Colonic mucosa (tissue), 4 donors: ENCODE measurements at places on chromosomes 3 and 15.

DNA sequence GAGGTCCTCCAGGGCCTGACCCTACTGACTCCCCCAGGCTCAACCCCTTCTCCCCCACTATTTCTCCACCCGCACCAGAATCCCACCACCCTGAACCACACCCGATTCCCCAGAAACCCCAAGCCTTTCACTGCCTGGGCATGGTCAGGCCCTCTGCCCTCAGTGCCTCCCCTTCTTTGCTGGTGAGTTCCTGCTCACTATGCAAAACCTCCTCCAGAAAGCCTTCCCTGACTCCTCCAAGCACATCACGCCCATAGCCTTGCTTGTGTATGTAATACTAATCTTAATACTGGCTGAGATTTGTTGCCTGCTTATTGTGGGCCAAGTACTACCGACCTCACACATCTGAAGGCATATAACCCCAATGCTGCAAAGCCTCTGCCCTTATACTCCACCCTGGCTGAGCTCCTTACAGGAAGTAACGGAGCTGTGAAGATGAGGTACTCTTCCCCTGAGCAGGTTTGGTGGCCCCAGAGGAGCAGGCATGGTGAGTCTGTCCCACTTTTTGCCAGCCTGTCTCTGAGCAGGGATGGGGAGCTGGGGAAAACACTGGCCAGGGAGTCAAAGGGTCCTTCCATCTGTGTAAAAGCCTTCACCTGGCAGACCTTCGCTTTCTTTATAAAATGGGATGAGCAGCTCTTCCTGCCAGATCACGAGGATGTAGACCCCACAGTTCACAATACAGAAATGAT, 9.5 kb downstream of the RAB6B start:
- DNase-seq, result no peak

DNA sequence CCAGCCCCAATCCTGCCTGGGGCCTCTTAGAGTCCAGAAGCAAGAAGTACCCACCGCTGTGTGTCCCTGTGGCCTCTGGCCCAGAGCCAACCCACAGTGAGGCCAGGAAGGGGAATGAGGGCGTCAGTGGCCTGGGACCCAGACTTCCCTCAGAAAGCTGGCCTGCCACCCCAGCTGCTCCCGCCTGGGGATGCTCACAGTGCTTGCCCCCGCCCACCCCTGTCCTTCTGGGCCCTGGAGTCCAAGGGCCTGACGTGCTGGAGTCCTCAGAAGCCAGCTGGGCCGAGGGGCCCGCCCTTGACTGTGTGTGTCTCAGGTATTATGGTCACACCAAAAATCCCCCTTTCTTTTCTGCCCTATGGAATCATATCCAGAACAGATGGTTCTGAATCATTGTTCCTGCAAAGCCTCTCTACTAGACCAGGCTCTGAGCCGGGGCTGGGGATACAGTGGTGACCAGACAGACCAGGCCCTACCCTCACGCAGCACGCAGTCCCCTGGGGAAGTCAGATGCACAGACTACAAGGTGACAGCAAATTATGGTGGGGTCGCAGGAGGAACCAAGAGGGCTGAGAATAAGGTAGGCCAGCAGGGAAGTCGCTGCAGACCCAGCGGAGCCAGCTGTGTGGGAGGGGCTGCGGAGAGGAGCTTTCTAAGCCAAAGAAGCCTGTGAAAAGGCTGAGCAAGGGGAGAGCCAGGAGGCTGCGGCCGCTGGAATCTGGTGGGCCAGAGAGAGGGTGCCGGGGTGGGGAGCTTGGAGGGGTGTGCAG, 99.1 kb downstream of the VGLL4 start:
- no peak for DNase-seq

DNA sequence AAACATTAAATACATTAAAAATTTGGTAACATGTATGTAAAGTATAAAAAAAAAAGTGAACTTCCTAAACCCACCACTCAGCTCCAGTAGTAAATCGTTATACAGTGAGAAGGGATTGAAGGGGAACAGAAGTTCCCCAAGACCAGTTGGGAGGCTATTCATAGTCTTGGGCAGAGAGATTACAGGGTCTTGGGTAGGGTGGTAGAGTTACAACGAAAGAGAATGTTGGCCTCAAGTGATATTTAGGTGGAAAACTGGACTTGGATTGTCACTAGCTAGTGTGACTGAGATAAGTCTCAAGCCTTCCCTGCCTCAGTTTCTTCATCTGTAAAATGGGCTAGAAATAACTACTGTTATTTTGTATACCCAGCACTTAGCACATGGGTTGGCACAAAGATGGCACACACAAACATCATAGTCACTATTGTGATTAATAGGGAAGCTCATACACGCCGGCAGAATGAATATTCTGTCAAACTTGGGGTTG, 431 bp upstream of the YEATS2 start:
- DNase-seq, result no peak

GRCh38 chr3:164451072-164451910, 627.0 kb downstream of the SI start:
- no peak for DNase-seq

DNA sequence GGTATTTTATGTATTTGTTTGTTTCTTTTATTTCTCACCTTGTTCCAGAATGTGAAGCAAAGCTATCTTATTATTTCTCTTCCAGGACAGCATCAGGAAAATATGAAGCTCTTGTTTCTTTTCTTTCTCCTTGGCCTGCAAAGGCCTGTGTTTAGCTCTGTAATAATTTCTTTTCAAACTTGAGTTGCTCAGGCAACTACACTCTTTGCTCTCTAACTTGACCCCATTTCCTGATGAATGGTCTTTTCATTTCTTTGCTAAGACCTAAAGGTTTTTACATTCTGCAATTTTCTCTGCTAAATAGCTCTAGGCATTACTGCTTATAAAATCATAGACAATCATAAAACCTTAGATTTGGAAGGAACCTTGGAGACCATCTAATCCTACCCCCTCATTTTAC, 26.2 kb upstream of the ZNF770 start:
- no peak for DNase-seq

DNA sequence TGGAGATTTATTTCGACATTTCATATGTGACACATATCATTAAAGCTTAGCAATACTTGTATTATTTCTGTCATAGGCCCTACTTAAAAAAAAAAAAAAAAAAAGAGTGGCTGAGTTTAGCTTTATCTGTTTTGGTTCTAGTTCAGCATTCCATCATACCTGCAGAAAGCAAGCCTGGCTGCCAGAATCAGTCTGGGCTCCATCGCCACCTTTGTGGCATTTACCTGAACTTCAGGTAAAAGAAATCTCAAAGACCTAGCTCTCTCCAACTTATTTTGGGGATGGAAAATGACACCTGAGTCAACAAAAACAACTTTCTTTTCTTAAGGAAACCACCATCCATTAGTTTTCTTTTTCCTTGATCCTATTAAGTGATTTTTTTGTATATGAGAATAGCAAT, 82.1 kb downstream of the NEK10 start:
- DNase-seq, result no peak

DNA sequence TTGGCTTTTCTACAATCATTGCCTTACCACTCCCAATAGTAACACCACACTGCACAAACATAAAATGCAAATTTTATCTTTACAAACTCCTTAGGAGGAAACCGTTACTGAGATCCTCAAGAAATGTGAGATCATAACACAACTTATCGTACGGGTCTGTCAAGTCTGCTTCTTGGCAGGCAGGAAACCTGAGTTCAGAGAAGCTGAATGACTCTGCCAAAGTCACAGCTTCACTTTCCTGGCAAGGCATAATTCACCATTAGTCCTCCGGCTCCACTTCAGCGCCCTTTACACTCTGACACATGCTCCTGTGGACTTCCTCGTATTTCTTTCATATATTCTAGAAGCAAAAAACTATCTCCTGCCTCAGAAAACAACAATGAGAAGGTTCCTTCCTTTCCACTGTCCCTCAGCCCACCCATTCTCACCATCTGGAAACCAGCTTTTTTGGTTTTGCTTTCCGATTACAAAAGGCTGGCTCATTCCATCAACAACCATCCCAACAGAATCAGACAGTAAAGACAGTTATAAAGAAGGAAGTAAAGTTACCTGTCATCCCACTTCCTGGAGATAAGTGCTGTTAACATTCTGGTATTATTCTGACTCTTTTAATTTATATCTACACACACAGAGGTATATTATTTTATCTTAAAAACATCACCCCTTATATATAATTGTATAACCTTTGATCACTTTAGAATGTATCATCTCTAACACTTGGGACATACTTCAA, 223.4 kb downstream of the STT3B start:
- DNase-seq, result peak; percentile 30

GRCh38 chr15:69554279-69554961, 101.8 kb downstream of the RPLP1 start:
- peak; percentile 84 for DNase-seq

- DNase-seq, result no peak
Measured at GRCh38 chr3:13273604-13274105, 146.5 kb downstream of the NUP210 start.

DNA sequence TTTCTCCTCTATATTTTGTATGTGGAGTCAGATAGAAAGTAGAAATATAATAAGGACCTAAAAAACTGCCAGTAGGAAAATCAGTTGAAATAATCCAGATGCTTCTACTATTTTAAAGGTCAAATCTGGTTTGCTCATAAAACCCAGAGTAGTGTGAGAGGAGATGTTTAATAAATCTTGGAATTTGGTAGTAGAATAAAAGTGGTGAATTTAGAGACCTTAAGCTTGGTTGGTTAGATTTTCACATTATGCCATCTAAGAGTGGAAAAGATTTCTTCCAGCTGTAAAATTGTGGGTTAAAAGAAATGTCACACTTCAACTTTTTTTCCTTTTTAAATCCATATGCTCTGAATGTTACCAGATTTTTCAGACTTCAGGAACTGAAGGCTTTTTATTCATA, 266.4 kb upstream of the GOLIM4 start:
- no peak for DNase-seq

DNA sequence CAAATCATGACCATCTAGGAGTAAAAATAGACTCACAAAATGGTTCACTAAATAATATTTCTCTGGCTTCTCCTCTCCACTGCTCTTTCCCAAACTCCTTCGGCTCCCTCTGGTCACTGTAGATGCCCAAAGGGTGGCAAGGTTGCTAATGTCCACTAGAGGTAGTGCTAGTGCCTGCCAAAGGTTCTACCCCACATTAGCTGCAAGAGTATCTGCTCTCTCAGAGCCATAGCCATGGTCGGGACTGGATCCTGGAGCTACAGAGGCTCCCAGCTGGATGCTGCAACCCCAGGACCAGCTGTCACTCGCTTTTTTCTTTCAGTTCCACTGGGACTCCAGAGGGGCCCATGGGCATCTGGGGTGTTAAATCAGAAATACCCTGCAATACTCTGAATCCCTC, 8.5 kb downstream of the HTR3D start:
- DNase-seq, result no peak

DNA sequence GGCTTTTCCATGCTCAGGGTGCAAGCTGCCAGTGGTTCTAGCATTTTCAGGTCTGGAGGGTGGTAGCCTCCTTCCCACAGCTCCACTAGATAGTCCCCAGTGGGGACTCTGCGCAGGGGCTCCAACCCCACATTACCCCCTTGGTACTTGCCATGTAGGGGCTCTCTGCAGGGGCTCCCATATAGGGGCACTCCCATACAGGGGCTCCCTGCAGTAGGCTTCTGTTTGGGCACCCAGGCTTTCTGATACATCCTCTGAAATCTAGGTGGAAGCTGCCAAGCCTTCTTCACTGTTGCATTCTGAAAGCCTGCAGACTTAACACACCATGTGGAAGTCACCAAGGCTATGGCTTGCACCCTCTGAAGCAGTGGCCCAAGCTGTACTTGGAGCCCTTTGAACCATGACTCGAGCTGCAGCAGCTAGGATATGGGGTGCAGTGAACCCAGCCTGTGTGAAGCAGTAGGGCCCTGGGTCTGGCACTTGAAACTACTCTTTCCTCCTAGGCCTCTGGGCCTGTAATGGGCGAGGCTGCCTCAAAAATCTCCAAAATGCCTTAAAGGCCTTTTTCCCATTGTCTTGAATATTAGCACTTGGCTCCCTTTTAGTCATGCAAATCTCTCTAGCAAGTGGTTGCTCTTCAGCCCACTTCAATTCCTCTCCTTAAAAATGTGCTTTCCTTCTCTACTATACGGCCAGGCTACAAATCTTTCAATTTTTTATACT, 96.4 kb downstream of the TPRA1 start:
- DNase-seq, result no peak

DNA sequence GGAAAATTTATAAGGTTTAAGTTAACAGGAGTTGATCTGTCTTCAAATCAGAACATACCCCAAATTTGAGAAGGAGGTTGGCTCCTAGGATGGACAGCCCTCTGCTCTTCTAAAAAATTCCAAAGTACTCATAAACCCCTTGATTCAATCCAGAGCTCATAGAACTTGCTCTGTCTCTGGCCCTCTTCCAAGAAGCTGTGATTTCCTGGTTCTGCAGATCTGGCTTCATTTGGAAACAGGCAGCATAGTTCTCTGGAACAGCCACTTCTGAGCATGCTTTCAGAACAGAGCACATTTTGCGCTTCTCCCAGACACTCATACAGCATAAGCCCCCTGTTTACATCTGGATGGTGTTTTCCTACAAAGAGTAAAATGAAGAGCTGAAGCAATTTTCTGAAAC, 96.7 kb downstream of the KBTBD8 start:
- peak; percentile 57 for DNase-seq

- no peak for DNase-seq
Measured at GRCh38 chr3:190378240-190378891, 9.6 kb upstream of the CLDN16 start.
